Aorta (tissue), 5 donors: ENCODE measurements at places on chromosomes 11 and 22. TPM values are rescaled to one million over a fixed set of nuclear protein-coding genes. Genes with fewer than 3 reads are reported as not detected.
A peak's percentile ranks its signal among the peaks of the same experiment; 100 is the strongest.

GRCh38 chr11:28697920-28698827 is 590.0 kb downstream of the METTL15 start:
- no peaks in the 10 kb centered on the region for H3K36me3 ChIP-seq
- no peak overlapping the region for H3K27ac ChIP-seq
- H3K27me3 ChIP-seq = no peaks in the 10 kb centered on the region
- peak; percentile 59 for DNase-seq

Gene KRTAP5-11
- not detected for total RNA-seq

GRCh38 chr22:46726066-46726985 is 11.7 kb downstream of the CERK start:
- H3K4me3 ChIP-seq = no peak overlapping the region
- no peak overlapping the region for H3K27ac ChIP-seq

Gene UVRAG
- 27.0 TPM for total RNA-seq

DNA sequence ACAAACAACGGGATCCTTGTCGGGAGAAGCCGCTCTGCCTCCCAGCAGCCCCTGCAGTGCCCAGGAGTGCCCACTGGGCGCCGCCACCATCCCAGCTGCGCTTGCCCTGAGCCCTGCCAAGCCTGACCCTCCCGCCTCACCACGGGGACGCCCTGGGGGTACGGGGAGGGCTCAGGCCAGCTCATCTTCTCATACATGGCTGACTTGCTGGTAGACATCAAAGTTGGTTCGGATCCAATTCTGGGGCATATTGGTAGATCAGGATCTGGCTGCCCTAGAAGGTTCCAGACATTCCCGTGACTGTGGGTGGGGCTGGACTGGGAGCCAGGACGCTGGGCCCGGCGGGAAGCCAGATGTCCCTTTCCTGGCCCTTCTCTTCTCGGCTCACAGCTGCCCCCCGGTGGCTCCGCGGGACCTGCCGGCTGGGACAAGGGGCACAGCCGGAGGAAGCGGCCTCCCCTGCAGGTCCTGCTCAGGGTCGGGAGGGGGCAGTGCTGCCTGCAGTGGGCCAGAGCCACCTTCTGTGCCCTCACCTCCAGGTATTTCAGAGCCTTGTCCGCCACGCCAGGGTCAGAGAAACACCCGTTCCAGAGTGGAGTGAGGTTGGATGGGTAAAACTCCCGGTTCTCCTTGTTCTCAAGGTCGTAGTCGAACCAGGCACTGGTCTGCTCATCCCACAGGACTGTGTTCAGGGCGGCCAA is 10.6 kb upstream of the TREH start:
- no peaks in the 10 kb centered on the region for H3K27me3 ChIP-seq
- no peak overlapping the region for H3K4me3 ChIP-seq
- no peaks in the 10 kb centered on the region for H3K4me1 ChIP-seq
- H3K27ac ChIP-seq = no peak overlapping the region
- no peaks in the 10 kb centered on the region for H3K36me3 ChIP-seq
- peak; percentile 95 for DNase-seq

GRCh38 chr11:9320047-9320446 is 5.7 kb upstream of the TMEM41B start:
- no peaks in the 10 kb centered on the region for H3K4me1 ChIP-seq
- no peak overlapping the region for H3K4me3 ChIP-seq
- no peaks in the 10 kb centered on the region for H3K36me3 ChIP-seq
- H3K27ac ChIP-seq = no peak overlapping the region
- H3K27me3 ChIP-seq = no peaks in the 10 kb centered on the region
- DNase-seq = no peak

GRCh38 chr11:110621826-110622225 is 90.4 kb downstream of the ARHGAP20 start:
- H3K27ac ChIP-seq = no peak overlapping the region
- H3K4me1 ChIP-seq = no peaks in the 10 kb centered on the region
- no peaks in the 10 kb centered on the region for H3K36me3 ChIP-seq
- DNase-seq = no peak

GRCh38 chr22:25402501-25403283 is 161.8 kb upstream of the GRK3 start:
- no peaks in the 10 kb centered on the region for H3K36me3 ChIP-seq
- H3K27ac ChIP-seq = no peak overlapping the region
- H3K4me1 ChIP-seq = no peaks in the 10 kb centered on the region
- H3K27me3 ChIP-seq = no peaks in the 10 kb centered on the region

Gene PYGM
- total RNA-seq = 11.5 TPM

- DNase-seq = no peak
- no peak overlapping the region for H3K4me3 ChIP-seq
- no peak overlapping the region for H3K27ac ChIP-seq
- H3K4me1 ChIP-seq = no peaks in the 10 kb centered on the region
- H3K27me3 ChIP-seq = peaks cover 2% of the 10 kb centered on the region
These were observed 3.8 kb upstream of the OR5A2 start for GRCh38 chr11:59429924-59430516.

DNA sequence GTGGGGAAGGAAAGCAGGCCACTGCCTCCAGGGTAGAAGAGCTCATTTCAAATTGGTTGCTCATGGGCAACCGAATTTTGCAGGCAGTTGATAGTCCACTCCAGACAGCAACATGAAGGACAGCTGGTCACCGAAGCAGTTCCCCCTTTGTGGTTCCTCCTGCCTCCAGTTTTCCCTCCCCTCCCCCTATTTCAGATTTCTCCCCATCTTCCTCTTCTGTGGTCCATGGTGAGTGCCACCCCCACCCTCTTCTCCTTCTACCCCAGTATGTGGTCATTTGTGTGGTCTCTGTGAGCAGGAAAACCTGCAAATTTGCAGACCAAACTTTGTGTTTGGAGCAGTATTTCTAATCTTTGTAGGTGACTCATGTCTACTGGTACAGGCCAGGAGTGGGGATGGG is 38.2 kb upstream of the PAK1 start:
- H3K27ac ChIP-seq = no peak overlapping the region
- no peaks in the 10 kb centered on the region for H3K36me3 ChIP-seq
- no peak overlapping the region for H3K4me3 ChIP-seq
- no peaks in the 10 kb centered on the region for H3K4me1 ChIP-seq

Gene ZNF280A
- total RNA-seq = not detected

Gene MMP13
- total RNA-seq = not detected

Gene FAM180B
- total RNA-seq = 4.8 TPM

Gene GAS2
- total RNA-seq = 2.1 TPM

DNA sequence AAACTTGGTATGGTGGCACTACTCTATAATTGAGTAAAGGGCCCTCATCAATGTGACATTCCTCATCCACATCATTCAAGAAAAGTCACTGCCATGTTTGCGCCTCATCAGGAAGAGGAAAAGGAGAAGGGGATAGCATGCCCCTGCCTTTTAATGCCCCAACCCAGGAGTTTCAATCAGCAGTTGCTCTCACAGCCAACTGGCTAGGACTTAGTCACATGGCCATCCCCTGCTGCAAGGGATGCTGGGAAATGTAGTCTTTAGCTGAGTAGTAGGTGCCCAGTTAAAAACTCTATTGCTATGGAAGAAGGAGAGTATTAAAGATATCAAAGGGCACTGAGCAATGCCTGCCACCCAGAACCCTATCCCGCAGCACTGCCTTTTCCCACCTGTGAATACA is 10.9 kb upstream of the CCND1 start:
- no peak overlapping the region for H3K4me3 ChIP-seq
- no peak for DNase-seq
- H3K4me1 ChIP-seq = no peaks in the 10 kb centered on the region
- H3K27me3 ChIP-seq = no peaks in the 10 kb centered on the region
- no peaks in the 10 kb centered on the region for H3K36me3 ChIP-seq

GRCh38 chr11:32705309-32706033 is 89.0 kb downstream of the CCDC73 start:
- no peaks in the 10 kb centered on the region for H3K36me3 ChIP-seq
- no peak for DNase-seq
- no peaks in the 10 kb centered on the region for H3K27me3 ChIP-seq
- H3K27ac ChIP-seq = no peak overlapping the region
- H3K4me1 ChIP-seq = no peaks in the 10 kb centered on the region
- no peak overlapping the region for H3K4me3 ChIP-seq

- no peak for DNase-seq
- no peaks in the 10 kb centered on the region for H3K4me1 ChIP-seq
- H3K36me3 ChIP-seq = no peaks in the 10 kb centered on the region
- no peak overlapping the region for H3K27ac ChIP-seq
These were observed 558.4 kb upstream of the CADM1 start for GRCh38 chr11:116062490-116063171.

DNA sequence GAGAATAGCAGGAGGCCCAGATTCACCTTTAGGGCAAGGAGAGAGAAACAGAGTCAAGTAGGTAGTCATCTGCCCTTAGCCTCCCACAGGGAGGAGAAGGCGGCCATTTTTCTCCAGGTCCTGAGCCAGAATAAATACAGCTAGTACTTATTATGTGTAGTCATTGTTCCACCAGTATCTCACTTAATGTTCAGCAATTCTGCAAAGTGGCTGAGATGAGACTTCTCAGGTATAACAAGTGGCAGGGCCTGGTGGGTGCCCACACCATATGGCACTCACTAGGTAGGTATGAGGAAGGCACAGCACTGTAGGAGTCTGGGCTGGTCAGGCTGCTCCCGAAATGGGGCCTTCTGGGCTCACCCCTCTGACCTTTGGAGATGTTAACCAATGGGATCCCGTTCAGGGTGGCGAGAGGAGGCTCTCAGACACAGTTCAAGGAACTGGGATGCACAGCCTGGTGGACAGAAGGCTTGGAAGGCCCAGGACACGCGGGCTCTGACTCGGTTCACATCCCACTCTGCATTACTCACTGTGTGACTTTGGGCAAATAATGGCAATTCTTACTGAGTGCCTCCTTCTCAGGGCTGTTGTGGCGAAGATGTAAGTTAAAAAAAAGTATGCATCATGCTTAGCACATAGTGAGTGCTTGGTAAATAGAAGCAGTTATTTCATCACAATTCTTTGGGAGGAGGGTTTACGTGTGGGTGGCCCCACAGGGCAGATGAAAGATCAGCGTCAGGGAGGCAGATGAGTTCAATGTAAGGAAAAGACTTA is 25.1 kb downstream of the RTN4RL2 start:
- H3K4me1 ChIP-seq = no peaks in the 10 kb centered on the region
- no peak for DNase-seq
- H3K36me3 ChIP-seq = peaks cover 4% of the 10 kb centered on the region
- H3K4me3 ChIP-seq = no peak overlapping the region

DNA sequence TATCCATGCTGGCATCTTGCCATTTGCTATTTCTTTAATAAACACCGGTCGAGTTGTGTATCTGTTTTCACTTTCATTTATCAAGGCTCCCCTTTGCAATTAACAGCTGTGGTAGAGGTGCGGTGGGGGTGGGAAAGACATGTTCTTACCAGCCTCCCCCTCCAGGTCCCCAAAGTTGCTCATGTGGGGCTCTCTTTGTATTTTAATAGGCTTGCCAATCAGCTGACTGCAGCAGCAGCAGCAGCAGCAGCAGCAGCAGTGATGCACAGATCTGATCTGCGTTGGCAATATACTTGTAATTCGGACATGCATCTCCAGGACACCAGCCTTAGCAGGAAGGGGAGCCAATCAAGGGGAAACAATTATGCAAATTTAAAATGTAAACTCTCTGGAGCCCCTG is 40.3 kb upstream of the E2F8 start:
- DNase-seq = no peak
- no peaks in the 10 kb centered on the region for H3K36me3 ChIP-seq
- H3K27me3 ChIP-seq = no peaks in the 10 kb centered on the region
- H3K4me3 ChIP-seq = no peak overlapping the region
- H3K27ac ChIP-seq = no peak overlapping the region

GRCh38 chr11:1440496-1440895 is 46.1 kb downstream of the MOB2 start:
- H3K27me3 ChIP-seq = no peaks in the 10 kb centered on the region
- H3K36me3 ChIP-seq = no peaks in the 10 kb centered on the region
- H3K4me3 ChIP-seq = no peak overlapping the region
- no peaks in the 10 kb centered on the region for H3K4me1 ChIP-seq
- no peak for DNase-seq
- no peak overlapping the region for H3K27ac ChIP-seq

DNA sequence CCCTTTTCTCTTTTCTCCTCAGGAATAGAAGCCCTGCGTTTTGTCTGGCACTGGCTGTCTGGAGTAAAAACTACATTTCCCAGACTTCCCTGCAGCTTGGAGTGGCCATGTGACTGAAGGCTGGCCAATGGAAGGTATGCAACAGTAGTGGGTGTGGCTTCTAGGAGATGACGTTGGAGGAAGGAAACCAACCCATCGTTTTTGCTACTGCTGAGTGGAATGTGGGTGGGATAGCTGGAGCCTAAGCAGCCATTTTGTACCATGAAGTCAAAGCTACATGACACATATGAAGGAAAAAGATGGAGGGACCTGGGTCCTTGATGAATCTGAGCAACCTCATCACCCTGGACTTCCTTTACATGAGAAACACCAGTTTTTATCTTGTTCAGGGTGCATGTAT is 19.6 kb downstream of the FGF3 start:
- no peak overlapping the region for H3K27ac ChIP-seq
- DNase-seq = no peak
- H3K36me3 ChIP-seq = no peaks in the 10 kb centered on the region

Gene SOX10
- total RNA-seq = 5.9 TPM

Gene MB
- total RNA-seq = not detected

Gene KRTAP5-2
- total RNA-seq = not detected

DNA sequence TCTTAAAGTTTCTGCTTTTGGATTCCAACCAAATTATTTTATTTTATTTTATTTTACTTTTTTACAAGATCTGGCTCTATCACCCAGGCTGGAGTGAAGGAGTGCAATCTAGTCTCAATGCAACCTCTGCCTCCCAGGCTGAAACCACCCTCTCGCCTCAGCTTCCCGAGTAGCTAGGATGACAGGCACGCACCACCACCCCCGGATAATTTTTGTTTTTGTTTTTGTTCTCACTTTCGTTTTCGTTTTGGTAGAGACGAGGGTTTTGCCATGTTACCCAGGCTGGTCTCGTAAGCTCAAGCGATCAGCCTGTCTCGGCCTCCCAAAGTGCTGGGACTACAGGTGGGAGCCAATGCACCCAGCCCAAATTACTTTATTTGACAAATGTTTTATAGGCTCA is 219.8 kb downstream of the ETS1 start:
- DNase-seq = no peak
- H3K27ac ChIP-seq = no peak overlapping the region
- no peak overlapping the region for H3K4me3 ChIP-seq
- no peaks in the 10 kb centered on the region for H3K4me1 ChIP-seq
- H3K36me3 ChIP-seq = no peaks in the 10 kb centered on the region
- H3K27me3 ChIP-seq = no peaks in the 10 kb centered on the region

- peak; percentile 56 for DNase-seq
- no peak overlapping the region for H3K27ac ChIP-seq
- H3K4me1 ChIP-seq = no peaks in the 10 kb centered on the region
These were observed 603 bp upstream of the ZFTA start for GRCh38 chr11:63769042-63769713.

Gene TRIM51
- total RNA-seq = not detected

GRCh38 chr22:48340191-48340590 is 1487.5 kb downstream of the BRD1 start:
- H3K4me3 ChIP-seq = no peak overlapping the region
- no peak for DNase-seq
- no peak overlapping the region for H3K27ac ChIP-seq
- H3K36me3 ChIP-seq = no peaks in the 10 kb centered on the region
- H3K27me3 ChIP-seq = no peaks in the 10 kb centered on the region

Gene TMPRSS4
- 0.96 TPM for total RNA-seq

Gene MTFP1
- total RNA-seq = 4.4 TPM
